ENCODE measurements at places on chromosomes 2 and 18.

- DNase-seq: no peak
Observed at GRCh38 chr2:234231460-234231859, 181.0 kb downstream of the SPP2 start.

GRCh38 chr2:143558665-143559064 is 429.4 kb downstream of the ARHGAP15 start:
- peak; percentile 54 for DNase-seq

DNA sequence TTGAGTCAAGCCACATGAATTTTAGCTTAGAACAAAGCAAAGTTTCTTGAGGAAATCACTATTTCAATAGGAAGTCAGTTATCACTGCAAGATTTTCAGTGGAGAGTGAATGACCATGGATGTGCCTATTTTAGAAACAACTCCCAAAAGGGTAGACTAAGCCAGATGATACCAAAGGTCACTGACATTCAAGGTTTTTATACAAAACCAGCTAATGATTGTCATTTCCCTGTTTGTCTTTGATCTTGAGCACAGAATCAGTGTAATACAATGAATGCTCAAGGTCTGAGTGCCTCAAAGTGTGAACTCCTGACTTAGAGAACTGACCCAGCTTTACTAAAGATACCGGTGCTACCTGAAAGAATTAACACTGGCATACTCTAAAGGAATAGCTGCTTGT is 60.5 kb downstream of the CDH2 start:
- DNase-seq: no peak

DNA sequence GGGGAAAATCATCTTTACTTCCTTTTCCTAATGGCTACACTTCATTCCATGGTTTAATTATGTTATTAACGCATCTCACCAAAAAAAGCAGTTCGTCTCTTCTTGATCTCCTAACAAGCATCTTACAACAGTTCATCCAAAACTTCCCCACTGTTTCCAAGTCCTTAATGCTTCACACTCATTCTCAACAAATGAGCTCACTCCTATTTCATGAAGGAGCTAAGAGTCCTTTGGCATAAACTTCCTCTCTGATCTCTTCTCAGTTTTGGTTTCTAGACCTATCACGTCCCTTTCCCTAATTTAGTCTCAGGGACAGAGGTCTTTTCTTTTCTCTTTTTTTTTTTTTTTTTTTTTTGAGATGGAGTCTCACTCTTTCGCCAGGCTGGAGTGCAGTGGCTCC is 205.9 kb upstream of the SLC39A10 start:
- DNase-seq: peak; percentile 6

DNA sequence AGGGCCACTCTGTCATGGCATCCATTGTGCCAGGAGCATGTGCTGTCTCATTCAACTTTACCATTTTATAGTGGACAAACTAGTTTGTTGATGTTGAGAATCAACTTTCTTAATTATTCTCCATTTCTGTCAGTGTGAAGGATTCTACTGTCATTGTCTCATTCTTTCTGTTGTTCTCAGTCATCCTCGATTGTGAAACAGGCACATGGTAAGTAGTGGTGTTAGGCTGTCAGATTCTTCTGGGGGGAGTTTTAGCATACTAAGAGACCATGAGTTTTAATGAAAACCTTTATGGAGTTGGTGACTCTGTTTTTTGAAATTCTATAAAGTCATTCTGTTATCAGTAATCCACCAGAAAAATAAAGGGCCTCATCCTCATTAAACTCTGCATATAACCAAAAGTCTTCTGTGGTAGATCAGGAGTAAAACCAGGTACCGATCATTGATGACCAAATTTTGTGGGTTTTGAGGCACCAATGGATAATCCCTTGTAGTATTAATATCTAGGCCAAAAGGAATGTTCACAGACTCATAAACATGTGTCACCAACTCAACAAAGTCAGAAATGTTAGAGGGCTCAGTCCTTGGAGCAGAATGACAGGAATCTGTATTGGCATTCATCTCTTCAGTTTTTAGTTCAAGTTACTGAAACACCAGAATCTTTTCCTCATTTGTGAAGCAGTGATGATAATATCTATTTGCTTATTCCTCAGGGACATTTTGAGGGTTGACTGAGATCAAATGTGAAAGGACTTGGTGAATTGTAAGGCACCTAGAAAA is 73.2 kb downstream of the CERS6 start:
- no peak for DNase-seq

DNA sequence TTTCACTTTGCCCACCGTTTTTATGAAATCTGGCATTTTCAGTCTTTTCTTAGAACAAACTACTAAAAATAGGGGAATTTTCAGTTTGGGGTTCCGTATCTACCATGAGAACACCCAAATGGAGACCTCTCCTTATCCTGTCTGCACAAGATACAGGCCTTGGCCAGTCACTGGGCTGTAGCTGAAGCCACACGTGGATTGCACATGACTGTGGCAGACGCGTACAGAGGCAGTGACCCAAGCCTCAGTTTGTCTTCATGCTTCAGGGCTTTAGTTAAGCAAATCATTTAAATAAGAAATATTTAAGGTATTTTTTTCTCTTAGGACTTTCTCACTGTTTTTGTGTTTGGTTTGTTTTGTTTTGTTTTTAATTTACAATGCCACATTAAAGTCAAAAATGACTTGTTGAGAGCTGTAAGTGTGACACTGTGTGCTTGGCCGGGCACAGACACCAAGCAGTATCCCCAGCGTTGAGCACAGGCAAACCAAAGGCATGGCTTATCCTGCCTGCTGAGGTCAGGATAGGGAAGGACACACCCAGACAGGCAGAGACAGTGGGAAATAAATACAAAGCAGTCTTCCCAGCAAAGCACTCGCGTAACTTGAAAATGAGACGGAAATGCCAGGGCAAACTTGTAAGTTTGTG is 53.3 kb downstream of the TRAPPC12 start:
- no peak for DNase-seq

GRCh38 chr2:71417300-71418202 is 35.8 kb upstream of the DYSF start:
- DNase-seq: no peak

- DNase-seq: no peak
Observed at GRCh38 chr2:128577141-128577930, 258.7 kb upstream of the HS6ST1 start.

GRCh38 chr2:241844066-241844728 is 14.5 kb downstream of the PDCD1 start:
- no peak for DNase-seq

GRCh38 chr2:234401426-234401825 is 95.5 kb downstream of the ARL4C start:
- no peak for DNase-seq

DNA sequence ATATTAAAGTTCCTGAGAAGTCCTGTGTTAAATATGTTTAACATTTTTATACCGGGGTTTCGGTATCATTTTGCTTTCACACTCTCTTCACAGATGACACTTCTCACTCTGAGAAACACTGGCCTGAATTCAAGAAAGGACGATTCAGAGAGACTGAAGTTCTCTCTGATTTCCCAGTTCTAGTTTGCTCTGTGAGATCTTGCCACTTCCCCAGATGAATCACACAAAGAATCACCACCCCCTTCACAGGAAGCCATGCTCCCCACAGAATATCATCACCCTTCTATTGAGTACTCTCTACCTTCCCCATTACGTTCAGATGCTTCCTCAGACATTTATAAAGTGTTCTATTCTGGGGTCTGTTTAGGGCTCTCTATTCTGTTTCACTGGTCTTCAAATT is 16.1 kb upstream of the CD207 start:
- no peak for DNase-seq

GRCh38 chr2:65366595-65367125 is 65.7 kb downstream of the SPRED2 start:
- DNase-seq: peak; percentile 94

DNA sequence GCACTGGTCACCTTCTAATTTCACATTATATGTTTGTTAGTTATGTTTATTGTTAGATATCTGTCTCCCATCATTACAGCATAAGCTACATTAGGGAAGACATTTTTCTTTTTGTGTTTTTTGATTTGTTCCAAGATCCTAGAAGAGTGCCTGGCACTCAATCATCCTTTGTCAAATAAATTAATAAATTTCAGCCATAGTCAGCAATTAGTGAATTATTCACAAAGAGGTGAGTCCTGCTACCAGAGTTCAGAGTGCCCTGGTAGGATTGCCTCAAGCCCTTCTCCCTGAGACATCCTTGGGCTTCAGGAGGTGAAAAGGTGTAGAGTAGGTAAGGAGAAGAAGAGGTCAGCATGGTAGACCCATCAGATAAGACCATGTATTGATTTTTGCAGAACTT is 186.2 kb upstream of the CTAGE1 start:
- DNase-seq: no peak

- peak; percentile 57 for DNase-seq
Observed at GRCh38 chr18:59733421-59733820, 36.2 kb upstream of the CCBE1 start.

GRCh38 chr2:143085125-143085784 is 44.0 kb upstream of the ARHGAP15 start:
- no peak for DNase-seq
